ENCODE measurements at places on chromosomes 16 and 17.
A peak's percentile ranks its signal among the peaks of the same experiment; 100 is the strongest.

GRCh38 chr17:43900183-43900857 is 7.0 kb downstream of the MPP2 start:
- peak; percentile 42 for DNase-seq

GRCh38 chr16:76824791-76825190 is 366.2 kb upstream of the MON1B start:
- DNase-seq: no peak

- DNase-seq: no peak
Observed at GRCh38 chr17:19728084-19728495, 11.7 kb upstream of the SLC47A2 start.

DNA sequence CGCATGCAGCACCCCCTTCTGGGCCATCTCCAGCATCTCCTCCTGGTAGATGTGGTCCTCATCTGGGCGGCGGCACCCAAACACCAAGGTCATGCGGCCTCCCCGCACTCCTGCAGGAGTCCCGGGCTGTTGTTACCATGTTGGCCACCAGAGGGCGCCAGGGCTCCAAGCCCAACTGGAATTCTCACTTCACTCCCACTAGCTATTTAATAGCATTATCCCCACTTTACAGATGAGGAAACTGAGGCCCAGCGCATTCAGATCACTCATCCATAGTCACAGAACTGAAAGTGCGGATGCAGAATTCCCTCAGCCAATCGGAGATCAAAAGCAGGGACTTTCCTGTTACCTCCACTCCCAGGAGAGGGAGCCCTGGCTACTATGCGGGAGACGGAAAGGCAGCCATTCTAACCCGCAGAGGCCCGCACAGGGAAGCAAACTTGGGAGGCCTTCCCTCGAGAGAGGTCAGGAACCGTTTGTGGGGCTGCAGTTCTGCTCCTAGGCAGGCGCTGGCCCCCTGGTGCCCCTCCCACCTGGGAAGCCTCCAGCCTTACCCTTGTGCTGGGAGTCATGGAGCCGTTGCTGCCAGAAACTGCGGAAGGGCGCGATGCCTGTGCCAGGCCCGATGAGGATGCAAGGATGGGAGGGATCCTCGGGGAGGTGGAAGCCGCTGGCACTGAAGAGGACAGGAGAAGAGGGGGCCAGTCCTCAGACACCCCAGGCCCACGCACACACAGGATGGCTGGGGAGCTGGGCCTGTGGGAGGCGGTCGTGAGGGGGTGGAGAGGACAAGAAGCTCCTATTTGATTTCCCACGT is 40.1 kb downstream of the NOS2 start:
- DNase-seq: no peak

DNA sequence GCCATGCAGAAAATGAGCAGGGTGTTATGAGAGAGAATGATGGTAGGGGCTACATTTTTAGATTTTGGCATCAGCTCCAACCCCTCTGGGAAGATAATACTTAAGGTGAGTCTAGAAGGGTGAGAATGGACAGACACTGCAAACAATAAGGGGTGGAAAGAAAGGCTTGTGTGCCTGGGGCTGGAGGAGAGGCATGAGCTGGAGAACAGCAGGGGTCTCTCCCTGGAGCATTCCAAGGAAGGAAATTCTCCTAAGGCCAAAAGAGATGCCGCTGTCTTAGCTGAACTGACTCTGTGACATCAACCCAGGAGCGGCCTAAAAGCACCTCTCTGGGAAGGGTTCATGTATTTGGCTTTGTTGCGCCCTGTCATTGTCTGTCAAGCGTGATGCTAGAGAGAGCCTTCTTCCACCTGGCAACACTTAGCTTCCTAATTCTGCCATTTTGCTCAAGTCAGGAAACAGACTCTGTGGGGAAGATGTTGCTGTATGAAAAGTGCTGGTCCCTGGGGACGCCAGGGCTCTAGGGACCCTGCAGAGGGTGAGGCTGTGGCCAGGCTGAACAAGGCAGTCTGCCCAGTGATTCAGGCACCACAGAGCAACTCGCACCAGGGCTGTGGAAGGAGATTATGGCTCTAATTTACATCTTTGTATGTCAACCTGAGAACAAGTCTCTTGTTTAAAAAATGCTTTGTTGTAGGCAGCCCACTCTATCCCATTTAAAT is 225.7 kb downstream of the CBLN1 start:
- DNase-seq: no peak

GRCh38 chr17:82087961-82088837 is 9.8 kb downstream of the FASN start:
- no peak for DNase-seq

DNA sequence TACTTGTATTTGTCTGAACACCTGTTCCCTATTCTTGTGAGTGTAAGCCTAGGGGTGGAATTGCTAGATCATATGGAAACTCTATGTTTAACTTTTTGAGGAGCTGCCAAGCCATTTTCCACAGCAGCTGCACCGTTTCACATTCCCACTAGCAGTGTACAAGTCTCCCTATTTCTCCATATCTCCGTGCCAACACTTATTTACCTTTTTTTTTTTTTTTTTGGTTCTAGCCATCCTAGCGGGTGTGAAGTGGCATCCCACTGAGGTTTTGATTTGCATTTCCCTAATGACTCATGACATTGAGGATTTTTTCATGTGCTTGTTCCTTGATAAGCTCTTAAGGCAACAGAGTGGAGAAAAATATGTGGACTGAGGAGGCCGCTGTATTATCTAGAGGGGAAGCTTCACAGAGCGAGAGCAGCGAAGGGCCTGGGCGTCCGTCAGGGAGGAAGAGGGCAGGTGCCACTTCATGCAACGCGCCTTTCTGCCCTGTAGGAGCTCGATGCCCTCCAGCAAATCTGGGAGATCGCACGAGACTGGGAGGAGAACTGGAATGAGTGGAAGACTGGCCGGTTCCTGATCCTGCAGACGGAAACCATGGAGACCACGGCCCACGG is 50.0 kb downstream of the DNAH2 start:
- DNase-seq: no peak
